ENCODE measurements at places on chromosomes 6 and 20. TPM values are rescaled to one million over a fixed set of nuclear protein-coding genes. Genes with fewer than 3 reads are reported as not detected.

GRCh38 chr6:32638532-32639219, 1.5 kb downstream of the HLA-DQA1 start:
- no peaks in the 10 kb centered on the region for H3K4me1 ChIP-seq
- H3K27me3 ChIP-seq: no peaks in the 10 kb centered on the region
- no peak for DNase-seq
- H3K36me3 ChIP-seq: no peaks in the 10 kb centered on the region
- no peak overlapping the region for H3K4me3 ChIP-seq

HTR1B gene
- 2.2 TPM for total RNA-seq

DNA sequence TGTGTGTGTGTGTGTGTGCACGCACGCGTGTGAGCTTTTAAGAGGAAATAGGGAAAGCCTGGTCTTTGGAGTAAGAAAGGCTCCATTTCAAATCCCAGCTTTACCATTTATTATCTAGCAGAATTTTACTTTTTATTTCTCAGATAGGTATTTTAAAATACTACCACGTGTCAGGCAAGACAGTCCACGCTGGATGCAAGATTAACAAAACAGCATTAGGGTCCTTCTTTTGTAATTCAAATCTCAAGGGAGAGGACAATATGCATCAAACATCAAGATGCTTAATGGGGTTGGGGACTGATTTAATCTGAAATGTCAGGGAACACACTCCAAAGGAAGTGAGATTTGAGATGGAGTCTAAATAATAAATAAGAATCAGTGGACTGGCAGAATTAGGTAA, 768.8 kb downstream of the PHF3 start:
- no peaks in the 10 kb centered on the region for H3K36me3 ChIP-seq
- DNase-seq: no peak
- H3K4me1 ChIP-seq: no peaks in the 10 kb centered on the region
- H3K27ac ChIP-seq: no peak overlapping the region
- no peak overlapping the region for H3K4me3 ChIP-seq
- H3K27me3 ChIP-seq: no peaks in the 10 kb centered on the region

- peak; percentile 58 for DNase-seq
- H3K27me3 ChIP-seq: no peaks in the 10 kb centered on the region
- no peak overlapping the region for H3K27ac ChIP-seq
- no peak overlapping the region for H3K4me3 ChIP-seq
- no peaks in the 10 kb centered on the region for H3K4me1 ChIP-seq
- H3K36me3 ChIP-seq: no peaks in the 10 kb centered on the region
These were observed 37.8 kb upstream of the STXBP5 start for GRCh38 chr6:147166360-147166944.

DNA sequence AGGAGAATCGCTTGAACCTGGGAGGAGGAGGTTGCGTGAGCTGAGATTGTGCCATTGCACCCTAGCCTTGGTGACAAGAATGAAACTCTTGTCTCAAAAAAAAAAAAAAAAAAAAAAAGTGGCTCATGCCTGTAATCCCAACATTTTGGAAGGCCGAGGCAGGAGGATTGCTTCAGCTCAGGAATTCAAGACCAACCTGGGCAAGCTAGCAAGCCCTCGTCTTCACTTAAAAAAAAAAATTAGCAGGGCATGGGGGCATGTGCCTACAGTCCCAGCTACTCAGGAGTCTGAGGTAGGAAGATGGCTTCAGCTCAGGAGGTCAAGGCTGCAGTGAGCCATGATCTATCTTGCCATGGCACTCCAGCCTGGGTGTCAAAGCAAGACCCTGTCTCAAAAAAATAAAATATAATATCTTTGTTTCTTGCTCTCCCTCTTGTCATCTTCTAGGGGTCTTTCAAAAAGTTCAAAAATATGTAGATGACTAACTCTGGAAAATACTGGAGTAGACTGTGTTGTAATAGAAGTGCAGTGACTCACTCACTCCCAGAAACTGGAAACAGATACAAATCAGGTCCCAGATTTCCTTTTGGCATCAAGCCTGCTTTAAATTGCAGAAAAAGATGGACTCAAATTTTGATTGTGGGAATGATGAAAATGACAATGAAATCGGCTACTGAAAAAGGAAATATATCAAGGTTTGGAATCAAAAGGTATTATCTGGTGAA, 2.8 kb upstream of the GINM1 start:
- H3K27ac ChIP-seq: no peak overlapping the region
- H3K36me3 ChIP-seq: no peaks in the 10 kb centered on the region
- H3K27me3 ChIP-seq: peaks cover 43% of the 10 kb centered on the region
- no peak for DNase-seq
- no peak overlapping the region for H3K4me3 ChIP-seq

DNA sequence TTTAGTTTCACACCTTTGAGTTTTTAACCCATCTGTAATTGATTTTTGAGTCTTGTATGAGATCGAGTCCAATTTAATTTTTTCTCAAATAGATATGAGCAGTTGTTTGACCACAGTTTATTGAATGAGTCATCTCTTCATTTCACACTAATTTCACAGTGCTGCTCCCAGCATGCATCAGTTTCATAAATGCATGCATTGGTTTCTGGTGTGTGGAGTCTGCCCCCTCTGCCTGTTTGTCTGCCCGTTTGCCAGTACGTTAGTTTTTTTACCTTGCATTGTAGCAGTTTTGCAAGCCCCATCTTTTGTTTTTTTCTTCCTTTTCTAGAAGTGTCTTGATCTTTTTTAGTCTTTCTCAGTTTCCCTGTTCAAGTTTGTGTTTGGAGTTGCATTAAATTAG, 11.9 kb downstream of the SLX4IP start:
- no peak overlapping the region for H3K27ac ChIP-seq
- no peak overlapping the region for H3K4me3 ChIP-seq
- H3K4me1 ChIP-seq: no peaks in the 10 kb centered on the region
- H3K36me3 ChIP-seq: no peaks in the 10 kb centered on the region

GRCh38 chr6:18675881-18676280, 288.7 kb downstream of the RNF144B start:
- H3K27ac ChIP-seq: no peak overlapping the region
- no peaks in the 10 kb centered on the region for H3K4me1 ChIP-seq
- no peaks in the 10 kb centered on the region for H3K36me3 ChIP-seq
- no peak for DNase-seq
- H3K27me3 ChIP-seq: no peaks in the 10 kb centered on the region

GRCh38 chr20:53949319-53949839, 121.0 kb downstream of the BCAS1 start:
- peak; percentile 88 for DNase-seq
- H3K4me1 ChIP-seq: no peaks in the 10 kb centered on the region
- H3K27me3 ChIP-seq: no peaks in the 10 kb centered on the region

ZC3H12D gene
- 0.07 TPM for total RNA-seq

DNA sequence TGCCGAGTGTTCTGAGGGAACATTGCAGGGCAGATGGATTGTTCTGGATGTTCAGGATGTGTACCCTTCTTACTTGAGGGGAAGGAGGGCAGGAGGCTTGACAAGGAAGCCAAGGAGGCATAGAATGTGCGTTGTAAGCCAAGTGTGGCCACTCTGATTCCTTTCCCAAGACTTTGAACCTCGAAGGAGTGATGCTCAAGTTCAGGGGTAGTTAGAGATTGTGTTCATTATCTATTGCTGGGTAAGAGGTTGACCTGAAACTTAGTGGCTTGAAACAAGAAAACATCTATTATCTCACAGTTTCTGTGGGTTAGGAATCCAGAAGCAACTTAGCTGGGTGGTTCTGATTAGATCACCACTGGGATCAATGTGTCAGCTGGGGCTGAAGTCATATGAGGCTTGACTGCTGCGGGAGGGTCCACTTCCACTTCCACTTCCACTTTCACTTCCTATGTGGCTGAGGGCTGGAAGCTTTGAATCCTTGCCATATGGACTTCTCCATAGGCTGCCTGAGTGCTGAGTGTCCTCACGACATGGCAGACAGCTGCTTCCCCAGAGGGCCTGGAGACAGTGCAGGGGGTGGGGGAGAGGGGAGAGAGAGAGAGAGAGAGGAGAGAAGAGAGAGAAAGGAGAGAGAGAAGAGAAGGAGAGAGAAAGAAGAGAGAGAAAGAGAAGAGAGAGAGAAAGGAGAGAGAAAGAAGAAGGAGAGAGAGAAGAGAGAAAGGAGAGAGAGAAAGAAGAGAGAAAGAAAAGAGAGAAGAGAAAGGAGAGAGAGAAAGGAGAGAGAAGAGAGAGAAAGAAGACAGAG, 6.9 kb upstream of the CD40 start:
- no peak overlapping the region for H3K4me3 ChIP-seq
- no peaks in the 10 kb centered on the region for H3K36me3 ChIP-seq
- no peak overlapping the region for H3K27ac ChIP-seq
- peaks cover 6% of the 10 kb centered on the region for H3K4me1 ChIP-seq

GRCh38 chr20:2386516-2387179, 5.9 kb downstream of the TGM6 start:
- DNase-seq: no peak
- H3K27me3 ChIP-seq: peaks cover 5% of the 10 kb centered on the region
- H3K4me3 ChIP-seq: no peak overlapping the region

DNA sequence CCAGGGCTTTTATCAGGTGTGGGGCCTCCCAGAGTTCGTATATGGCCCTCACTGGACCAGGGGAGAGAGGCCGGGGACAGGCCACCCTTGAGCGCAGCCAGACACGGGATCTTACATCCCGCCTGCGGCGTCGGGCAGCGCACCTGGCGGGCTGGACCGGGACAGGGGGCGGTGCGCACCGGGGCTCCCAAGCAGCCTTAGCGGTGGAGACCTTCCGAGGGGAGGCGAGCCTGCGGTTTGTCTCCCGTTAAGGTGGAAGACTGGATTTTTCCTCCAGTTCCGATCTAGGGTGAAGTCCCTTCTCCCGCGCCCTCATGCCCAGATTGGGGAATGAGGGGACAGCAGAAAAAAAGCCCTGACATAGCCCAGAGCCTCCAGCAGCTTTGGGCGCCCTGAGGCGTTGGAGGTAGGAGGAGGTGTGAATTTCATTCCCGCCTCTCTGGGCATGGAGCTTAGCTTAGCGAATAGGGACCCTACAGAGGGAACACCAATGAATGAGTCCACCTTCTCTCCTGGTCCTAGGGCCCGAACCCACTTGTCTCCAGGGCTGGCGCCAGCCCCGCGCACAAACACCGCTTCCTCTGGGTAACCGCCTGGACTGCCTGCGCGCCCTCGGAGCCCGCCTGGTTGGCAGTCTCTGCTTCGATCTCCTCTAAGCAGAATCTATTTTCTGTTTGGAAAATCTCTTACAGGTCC, 6.7 kb upstream of the LAMP5 start:
- peaks cover 92% of the 10 kb centered on the region for H3K27me3 ChIP-seq
- H3K4me3 ChIP-seq: no peak overlapping the region
- H3K27ac ChIP-seq: no peak overlapping the region

- no peak overlapping the region for H3K27ac ChIP-seq
- H3K27me3 ChIP-seq: no peaks in the 10 kb centered on the region
- H3K4me3 ChIP-seq: no peak overlapping the region
- no peaks in the 10 kb centered on the region for H3K36me3 ChIP-seq
- H3K4me1 ChIP-seq: no peaks in the 10 kb centered on the region
These were observed 77.5 kb upstream of the GJE1 start for GRCh38 chr6:142055219-142055618.

CFB gene
- 0.66 TPM for total RNA-seq

OR2H2 gene
- total RNA-seq: not detected

MLN gene
- not detected for total RNA-seq

- no peaks in the 10 kb centered on the region for H3K36me3 ChIP-seq
- no peak overlapping the region for H3K27ac ChIP-seq
- H3K4me1 ChIP-seq: no peaks in the 10 kb centered on the region
- H3K27me3 ChIP-seq: peaks cover 8% of the 10 kb centered on the region
- DNase-seq: peak; percentile 50
These were observed 11.5 kb downstream of the ITPR3 start for GRCh38 chr6:33632558-33633039.

- no peaks in the 10 kb centered on the region for H3K4me1 ChIP-seq
- no peak overlapping the region for H3K27ac ChIP-seq
- DNase-seq: no peak
- no peaks in the 10 kb centered on the region for H3K36me3 ChIP-seq
- no peaks in the 10 kb centered on the region for H3K27me3 ChIP-seq
- no peak overlapping the region for H3K4me3 ChIP-seq
These were observed 92.8 kb downstream of the ESR1 start for GRCh38 chr6:151900256-151900655.

DNA sequence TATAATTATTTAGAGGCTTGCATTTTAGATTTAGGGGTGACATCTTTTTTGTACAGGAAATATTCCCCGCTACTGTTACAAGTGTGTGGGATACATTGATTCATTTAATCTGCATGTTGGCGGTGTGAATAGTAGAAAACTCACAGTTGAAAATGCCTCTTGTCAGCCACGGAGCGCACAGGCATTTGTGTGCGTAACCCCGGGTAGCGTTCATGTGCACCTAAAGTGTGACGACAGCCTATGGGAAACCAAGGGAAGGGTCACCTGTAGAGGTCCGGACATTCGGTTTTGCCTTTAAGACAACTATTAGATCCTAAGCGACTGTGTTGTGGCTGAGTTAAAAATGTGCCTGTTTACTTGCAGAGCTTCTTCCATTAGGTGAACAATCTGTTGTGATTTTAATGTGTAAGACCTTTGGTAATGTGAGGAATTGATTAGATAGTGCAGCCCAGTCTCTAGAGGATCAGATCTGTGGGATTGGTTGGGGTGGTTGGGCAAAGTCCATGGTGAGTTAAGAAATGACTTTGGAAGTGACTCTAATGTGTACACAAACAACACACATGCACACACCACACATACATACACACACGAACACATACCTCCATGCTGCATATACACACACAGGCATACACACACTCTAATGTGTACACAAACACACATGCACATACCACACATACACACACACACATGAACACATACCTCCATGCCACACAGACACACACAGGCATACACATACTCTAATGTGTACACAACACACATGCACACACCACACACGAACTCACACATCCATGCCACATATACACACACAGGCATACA, 15.7 kb downstream of the ERMARD start:
- no peak for DNase-seq
- H3K27me3 ChIP-seq: no peaks in the 10 kb centered on the region
- H3K4me1 ChIP-seq: no peaks in the 10 kb centered on the region
- H3K36me3 ChIP-seq: peaks cover 28% of the 10 kb centered on the region
- H3K27ac ChIP-seq: no peak overlapping the region

BTN1A1 gene
- total RNA-seq: not detected

- DNase-seq: peak; percentile 38
- peaks cover 3% of the 10 kb centered on the region for H3K4me1 ChIP-seq
- no peak overlapping the region for H3K27ac ChIP-seq
- H3K36me3 ChIP-seq: no peaks in the 10 kb centered on the region
These were observed 72.4 kb downstream of the HFE start for GRCh38 chr6:26159357-26160273.

DNA sequence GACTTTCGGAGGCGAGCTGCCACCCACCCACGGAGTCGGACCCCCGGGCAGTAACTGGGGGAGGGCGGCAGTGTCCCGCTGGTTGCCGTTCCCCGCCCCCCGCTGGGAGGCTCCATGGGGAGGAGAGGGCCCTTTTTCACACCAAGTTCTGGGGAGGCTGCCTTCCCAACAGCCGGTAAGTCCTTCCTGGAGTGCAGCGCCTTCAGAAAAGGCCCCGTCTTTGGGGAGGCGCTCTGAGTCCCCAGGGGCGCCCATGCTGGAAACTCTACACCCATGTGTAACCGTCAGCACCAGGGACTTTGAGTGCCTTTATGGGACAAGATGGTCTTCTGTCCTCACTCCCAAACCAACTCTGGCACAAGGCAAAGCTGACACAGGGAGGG, 430 bp upstream of the SOX18 start:
- H3K27ac ChIP-seq: no peak overlapping the region
- DNase-seq: peak; percentile 45
- H3K4me3 ChIP-seq: peak overlapping the region; percentile 20
- peaks cover 66% of the 10 kb centered on the region for H3K27me3 ChIP-seq
- peaks cover 5% of the 10 kb centered on the region for H3K4me1 ChIP-seq

FAM50B gene
- total RNA-seq: 2.2 TPM

Data from cardiac muscle cell (in vitro differentiated cells and primary cell).